ENCODE measurements at places on chromosomes 12 and 14.

DNA sequence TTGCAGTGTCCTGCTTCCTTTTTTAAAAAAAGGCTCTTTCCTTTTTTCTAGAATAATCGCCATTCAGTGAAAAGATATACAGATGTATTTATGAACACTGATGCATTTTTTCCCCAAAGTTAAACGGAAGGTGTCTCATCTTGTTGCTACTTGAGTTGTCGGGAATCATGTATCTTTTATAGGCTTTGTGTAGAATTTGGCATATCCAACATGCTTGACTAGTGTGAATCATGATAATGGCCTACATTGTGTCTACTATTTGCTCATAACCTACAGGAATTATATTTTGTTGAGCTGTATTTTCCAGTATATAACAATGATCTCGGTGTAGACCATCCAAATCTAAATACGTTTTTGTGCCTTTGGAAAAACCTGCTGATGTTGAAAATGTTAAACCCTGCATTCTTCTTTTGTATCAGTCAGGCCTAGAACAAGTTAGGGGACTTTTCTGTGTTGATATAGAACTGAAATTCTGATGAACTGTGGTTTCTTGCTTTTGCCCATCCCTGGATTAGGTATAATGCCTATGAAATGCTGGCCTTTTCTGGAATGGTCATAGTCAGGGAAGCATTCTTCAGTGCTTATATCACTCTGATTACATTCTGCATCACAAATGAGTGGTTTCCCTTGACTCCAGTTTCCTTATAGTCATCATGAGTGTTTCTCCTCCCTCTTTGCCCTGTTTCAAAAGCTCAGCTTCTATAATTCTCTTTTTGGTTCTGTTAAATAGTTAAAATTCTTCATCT, 10.8 kb downstream of the BMAL2 start:
- DNase-seq, result no peak

- no peak for DNase-seq
These were observed 17.3 kb downstream of the GSG1 start for GRCh38 chr12:13085968-13086686.

GRCh38 chr12:30911207-30911606, 15.3 kb upstream of the TSPAN11 start:
- no peak for DNase-seq

- no peak for DNase-seq
These were observed 7.4 kb downstream of the TMEM120B start for GRCh38 chr12:121719926-121720414.

DNA sequence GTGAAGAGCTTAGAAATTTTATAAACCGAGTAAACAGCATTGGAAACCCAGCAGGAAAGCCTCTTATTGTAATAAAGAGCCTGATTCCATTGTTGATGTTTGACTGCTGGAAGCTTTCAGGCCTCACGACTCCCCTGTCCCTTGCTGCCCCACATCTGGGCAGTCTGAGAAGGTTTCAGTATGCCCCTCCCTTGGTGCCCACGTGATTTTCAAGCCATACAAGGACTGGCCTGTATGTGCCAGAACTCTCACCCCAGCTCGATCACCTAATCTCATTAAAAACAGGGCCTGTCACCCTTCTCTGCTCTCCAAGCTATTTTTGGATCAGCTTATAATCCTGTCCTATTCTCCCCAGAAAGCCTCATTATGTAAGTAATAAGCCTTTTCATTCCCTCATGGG, 7.5 kb upstream of the PYROXD1 start:
- DNase-seq, result no peak

GRCh38 chr12:127925971-127926370, 341.0 kb upstream of the TMEM132C start:
- DNase-seq, result no peak

DNA sequence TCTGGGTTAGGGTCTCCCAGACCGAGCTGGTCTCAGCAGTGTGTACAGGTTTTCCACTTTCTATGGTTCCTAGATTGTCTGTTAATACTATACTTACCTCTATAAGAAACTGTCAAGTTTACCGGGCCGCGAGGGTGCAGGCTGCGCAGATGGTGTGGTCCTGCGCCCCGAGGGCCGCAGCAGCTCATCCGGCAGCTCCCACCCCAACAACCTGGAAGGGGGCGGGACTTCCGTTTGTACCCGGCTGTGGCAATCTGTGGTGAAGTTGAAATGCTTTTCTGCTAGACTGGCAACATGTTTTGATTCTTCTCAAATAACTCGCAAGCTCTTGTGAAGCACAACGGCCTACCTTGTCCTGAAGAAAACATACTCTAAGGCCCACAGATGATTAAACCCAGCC, at the start of gene CLEC9A:
CLEC9A (plus strand) TSS at position 237 of the 400 bp plus-strand sequence. CDS start 22,006 bp downstream, outside the sequence.
- DNase-seq, result no peak

DNA sequence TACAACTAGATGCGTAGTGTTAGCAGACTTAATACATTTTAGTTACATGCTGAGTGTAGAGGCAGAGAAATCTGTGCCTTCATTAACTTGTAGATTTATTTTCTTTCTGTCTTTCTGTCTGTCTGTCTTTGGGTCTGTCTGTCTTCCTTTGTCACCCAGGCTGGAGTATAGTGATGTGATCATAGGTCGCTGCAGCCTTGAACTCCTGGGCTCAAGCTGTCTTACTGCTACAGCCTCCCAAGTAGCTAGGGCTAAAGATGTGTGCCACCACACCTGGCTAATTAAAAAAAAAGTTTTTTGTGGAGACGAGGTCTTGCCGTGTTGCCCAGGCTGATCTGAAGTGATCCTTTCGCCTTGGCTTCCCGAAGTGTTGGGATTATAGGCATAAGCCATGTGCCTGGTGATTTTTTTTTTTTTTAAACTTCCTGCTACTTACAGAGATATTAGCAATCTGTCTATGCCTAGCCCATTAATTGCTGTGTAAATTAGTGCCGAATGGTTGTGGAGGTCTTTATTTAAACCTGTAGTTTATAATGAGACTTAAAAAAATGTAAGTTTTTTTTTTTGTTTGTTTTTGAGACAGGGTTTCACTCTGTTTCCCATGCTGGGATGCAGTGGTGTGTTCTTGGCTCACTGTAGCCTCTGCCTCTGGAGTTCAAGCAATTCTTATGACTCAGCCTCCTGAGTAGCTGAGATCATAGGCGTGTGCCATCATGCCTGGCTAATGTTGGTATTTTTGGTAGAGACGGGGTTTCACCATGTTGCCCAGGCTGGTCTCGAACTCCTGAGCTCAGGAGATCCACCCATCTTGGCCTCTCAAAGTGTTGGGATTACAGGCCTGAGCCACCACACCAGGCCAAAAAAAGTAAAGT, 22.8 kb downstream of the ERC1 start:
- DNase-seq, result no peak

GRCh38 chr12:39905152-39905551, 200.7 kb downstream of the SLC2A13 start:
- DNase-seq, result no peak

DNA sequence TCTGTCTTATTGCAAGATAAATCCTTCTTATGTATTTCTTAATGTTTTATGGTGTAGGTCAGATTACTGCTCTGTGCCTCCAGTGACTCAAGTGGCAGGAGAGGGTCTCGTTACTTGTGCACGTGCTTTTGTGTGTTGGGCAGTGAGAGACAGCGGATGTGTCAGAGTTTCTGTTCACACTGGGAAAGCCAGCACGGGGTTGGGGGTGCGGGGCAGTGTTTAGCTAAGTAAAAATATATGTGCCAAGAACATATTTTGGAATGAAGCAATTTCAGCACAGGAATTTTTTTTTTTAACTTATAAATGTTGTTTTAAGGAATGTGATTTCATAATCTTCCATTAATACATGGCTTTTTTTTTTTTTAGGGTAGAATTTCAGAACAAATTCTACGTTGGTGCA, 4.5 kb upstream of the DNAH10 start:
- no peak for DNase-seq

GRCh38 chr12:81957631-81958030, 198.5 kb upstream of the PPFIA2 start:
- no peak for DNase-seq

DNA sequence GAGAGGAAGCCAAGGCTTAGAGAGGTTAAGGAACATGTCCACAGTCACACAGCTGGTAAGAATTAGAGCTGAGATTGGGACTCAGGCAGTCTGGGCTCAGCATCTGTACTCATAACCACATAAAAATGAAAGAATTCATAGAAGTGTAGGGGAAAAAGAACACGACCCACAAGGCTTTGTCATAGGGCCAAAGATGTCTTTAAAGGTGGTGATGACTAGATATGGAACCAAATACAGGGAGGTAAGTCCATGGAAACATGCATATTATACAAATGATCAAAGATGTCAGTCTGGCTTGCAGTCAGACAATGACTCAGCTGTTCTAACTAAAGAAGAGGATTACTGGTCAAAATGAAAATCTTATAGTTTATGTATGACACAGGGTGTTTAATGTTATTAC, 7.2 kb upstream of the SSPN start:
- DNase-seq, result no peak

- DNase-seq, result no peak
These were observed 46.5 kb downstream of the ST8SIA1 start for GRCh38 chr12:22287776-22288621.

GRCh38 chr14:87785897-87786296, 207.1 kb downstream of the GALC start:
- no peak for DNase-seq

- no peak for DNase-seq
These were observed 4.4 kb downstream of the TXNRD1 start for GRCh38 chr12:104219908-104220404.
